NCI-H187 (cell line): ENCODE measurements at places on chromosomes 7 and 10.
A peak's percentile ranks its signal among the peaks of the same experiment; 100 is the strongest.

DNA sequence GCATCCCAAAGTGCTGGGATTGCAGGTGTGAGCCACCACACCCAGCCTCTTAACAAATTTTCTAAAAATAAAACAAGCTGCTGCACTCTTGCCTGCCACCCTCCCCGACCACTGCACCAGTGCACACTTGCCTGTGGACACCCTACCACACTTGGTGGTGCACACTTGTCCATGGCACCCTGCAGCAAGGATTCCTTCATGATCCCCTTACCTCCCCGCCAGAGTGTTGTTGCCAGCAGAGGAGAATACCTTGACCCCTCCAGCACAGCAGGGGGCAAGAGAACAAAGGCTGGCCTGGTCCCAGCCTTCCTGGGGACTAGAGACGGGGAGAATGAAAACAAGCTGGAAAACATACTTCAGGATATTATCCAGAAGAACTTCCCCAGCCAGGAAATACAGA lies 65.9 kb upstream of the KCND2 start:
- no peak for DNase-seq

- no peak for DNase-seq
Measured at GRCh38 chr7:140009735-140010134, 53.0 kb downstream of the PARP12 start.

DNA sequence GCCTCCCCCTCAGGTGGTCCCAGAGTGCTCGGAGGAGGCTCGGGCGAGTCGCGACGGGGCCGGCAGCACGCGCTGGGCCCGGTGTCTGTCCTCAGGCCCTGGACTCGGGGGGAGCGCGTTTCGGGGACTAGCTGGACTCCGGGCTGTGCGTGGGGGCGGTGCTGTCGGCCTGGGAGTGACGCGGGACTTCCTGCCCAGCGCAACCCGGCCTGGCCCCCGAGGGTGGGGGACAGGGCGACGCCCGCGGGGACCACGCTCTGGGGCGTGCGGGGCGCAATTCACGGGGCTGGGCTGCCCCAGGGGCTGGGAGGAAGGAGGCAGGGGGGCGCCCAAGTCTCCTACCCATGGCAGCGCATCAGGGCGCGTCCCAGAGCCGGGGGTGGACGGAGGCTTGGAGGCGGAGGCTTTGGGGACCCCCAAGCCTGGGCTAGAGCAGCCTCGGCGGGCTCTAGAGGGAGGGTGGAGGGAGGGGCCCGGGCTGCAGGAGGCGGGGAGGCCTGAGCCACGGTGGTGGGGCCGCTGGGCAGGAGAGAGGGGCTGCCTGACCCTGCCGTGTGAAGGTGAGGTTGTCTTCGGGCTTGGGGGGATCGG lies 2.3 kb upstream of the VENTX start:
- DNase-seq, result no peak

DNA sequence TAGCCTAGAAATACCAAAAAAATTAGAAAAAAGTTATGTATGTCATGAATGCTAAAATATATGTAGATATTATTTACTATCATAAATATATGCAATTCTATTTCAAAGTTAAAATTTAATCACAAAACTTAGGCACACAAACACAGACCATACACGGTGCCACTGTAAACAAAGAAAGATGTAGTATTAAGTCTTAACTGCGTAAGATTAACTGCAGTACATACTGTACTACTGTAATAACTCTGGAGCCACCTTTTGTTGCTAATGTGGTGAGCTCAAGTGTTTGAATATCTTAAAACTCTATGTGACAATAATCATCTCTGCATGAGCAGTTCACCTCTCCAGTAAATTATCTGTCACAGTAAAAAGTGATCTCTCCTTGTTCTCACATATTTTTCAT lies 23.6 kb downstream of the GDI2 start:
- DNase-seq, result no peak

- no peak for DNase-seq
Measured at GRCh38 chr7:27203964-27204594, 4.2 kb upstream of the HOXA13 start.

GRCh38 chr7:137992550-137993394 lies 9.1 kb downstream of the CREB3L2 start:
- DNase-seq, result no peak

- no peak for DNase-seq
Measured at GRCh38 chr10:88759366-88760101, at the start of gene LIPN. Gene LIPN (plus strand): TSS chr10:88760020. CDS start chr10:88761406, 1,386 bp downstream.

- DNase-seq, result no peak
Measured at GRCh38 chr10:28709001-28709710, 31.8 kb downstream of the BAMBI start.

- no peak for DNase-seq
Measured at GRCh38 chr7:158612546-158612945, 24.9 kb upstream of the PTPRN2 start.

DNA sequence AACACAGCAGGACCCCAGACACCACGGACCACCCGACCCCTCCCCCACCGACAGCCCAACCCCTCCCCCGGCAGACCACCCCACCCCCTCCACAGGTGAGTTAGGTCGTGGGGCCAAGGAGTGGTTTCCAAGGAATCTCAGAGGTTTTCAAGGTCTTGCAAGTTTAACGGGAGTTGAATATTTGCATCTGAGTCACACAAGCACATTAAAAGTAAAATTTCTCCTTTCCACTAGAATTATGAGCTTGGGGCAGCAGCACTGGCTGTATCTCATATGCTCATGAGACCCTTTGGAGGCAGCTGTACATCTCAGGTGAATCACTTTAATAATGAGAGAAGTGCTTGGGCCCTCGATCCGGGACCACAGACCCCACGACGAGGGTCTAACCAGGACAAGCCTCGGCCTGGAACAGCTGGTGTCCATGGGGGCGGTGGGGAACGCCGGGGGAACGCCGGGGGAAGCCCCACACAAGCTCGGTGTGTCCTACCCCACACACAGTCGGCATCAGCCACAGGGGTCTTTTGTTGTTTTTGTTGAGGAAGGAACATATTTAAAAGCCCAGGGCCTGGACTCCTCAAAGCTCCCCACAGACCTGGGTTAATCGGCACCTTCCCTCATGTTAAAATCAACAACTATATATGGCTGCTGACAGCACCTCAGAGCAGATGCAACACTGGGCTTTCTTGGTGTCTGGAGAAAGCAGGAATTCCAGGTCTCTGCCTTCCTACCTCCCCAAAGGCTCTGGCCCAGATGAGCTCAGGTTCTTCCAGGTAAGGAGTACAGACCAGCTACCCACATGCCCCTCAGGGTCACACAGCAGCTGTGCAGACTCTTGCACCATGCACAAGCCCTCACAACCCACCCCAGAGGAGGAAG lies 130.3 kb downstream of the DIP2C start:
- no peak for DNase-seq

GRCh38 chr10:71234004-71234894 lies 21.9 kb downstream of the UNC5B start:
- DNase-seq, result no peak

- no peak for DNase-seq
Measured at GRCh38 chr10:62047960-62048383, 146.5 kb downstream of the ARID5B start.

GRCh38 chr10:68871731-68872342 lies 29.3 kb upstream of the DDX50 start:
- peak; percentile 69 for DNase-seq

GRCh38 chr7:146366938-146367337 lies 250.3 kb downstream of the CNTNAP2 start:
- no peak for DNase-seq

- no peak for DNase-seq
Measured at GRCh38 chr10:84140036-84140379, 699 bp downstream of the GHITM start.

DNA sequence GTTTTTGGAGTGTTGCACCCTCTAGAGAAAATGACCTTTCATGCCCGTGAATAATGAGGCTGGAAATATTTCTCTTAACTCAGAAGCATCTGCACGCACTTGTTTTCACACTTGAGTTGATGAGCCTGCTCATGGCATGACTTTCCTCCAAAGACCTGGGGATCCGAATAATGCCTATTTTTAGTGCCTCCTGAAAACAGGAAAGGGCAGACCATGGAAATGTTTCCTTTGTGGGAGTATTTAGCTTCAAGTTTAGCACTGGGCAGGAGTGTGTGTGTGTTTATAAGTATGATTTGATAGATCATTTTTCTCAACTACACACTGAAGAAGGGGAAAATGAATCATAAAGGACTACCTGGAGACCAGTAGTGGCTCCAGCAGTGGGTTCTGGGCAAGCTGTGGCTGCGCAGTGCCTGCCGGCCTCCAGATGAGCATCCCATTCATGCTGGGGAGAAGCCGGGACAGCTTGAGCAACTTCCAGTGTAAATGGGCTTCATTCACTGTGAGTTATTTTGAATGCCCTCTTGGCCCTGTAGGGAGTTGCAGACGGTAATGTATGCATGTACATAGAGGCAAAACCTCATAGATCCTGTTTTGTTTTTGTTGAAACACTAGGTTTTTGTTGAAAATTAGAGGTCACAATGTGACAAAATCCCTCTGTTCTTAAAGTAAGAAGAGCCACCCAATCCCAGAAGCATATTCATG lies 117.8 kb upstream of the INSYN2A start:
- no peak for DNase-seq

- DNase-seq, result no peak
Measured at GRCh38 chr10:6738112-6738768, 158.2 kb upstream of the PRKCQ start.

GRCh38 chr10:50614444-50615137 lies 9.2 kb downstream of the SGMS1 start:
- DNase-seq, result no peak

- DNase-seq, result no peak
Measured at GRCh38 chr10:97243836-97244235, 48.6 kb downstream of the ARHGAP19 start.

DNA sequence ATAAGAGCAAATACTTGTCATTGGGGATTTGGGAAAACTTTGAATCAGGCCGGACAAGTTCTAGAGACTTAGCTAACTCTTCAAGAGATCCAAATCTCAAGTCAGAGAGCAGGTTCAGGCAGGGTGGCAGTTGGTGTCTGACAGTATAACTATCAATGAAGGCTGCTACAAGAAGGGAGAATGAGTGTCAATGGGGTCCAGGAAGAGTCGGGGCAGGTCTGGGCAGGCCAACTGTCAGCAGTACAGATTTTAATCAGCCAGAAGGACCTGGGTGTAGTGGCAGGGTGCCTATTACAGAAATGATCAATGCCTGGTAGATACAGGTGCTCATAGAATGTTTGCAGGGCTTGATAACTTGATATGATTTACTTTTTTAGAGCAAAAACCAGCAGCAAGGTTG lies 751.1 kb downstream of the GRM8 start:
- DNase-seq, result peak; percentile 11

GRCh38 chr7:30074422-30075030 lies 46.3 kb downstream of the PLEKHA8 start:
- no peak for DNase-seq

- DNase-seq, result no peak
Measured at GRCh38 chr10:89373916-89374711, 3.7 kb upstream of the IFIT1B start.

- no peak for DNase-seq
Measured at GRCh38 chr7:126361183-126361582, 891.6 kb downstream of the GRM8 start.

DNA sequence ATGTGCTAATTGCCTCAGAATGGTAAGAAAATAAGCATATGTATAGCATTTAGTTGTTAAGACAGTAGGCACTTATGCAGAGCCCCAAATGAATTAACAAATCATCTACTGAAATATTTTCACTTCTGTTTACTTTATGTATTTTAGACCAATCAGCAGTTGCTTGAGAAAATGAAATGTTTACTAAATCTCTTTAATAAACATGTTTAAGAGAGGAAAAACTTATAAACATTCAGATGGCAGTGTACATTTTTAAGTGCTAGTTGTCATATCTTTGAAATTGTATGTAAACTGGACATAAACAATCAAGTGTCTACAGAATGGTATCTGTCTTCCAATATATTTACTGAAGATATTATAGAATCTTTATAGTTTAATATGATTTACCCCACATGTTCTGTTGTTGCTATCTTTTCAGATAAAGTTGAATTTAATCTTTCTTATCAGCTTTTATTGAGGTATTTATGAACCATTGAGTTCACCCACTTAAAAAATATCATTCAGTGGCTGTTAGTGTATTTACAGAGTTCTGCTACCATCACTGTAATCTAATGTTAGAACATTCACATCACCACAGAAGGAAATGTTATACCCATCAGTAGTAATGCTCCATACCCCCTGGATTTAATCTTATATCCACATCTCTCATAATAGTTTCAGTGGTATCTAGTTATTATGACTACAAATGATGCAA lies 264.3 kb downstream of the ADK start:
- no peak for DNase-seq

GRCh38 chr10:86878983-86879713 lies 78.3 kb downstream of the MMRN2 start:
- no peak for DNase-seq

GRCh38 chr7:97187067-97187466 lies 69.6 kb downstream of the SDHAF3 start:
- no peak for DNase-seq

DNA sequence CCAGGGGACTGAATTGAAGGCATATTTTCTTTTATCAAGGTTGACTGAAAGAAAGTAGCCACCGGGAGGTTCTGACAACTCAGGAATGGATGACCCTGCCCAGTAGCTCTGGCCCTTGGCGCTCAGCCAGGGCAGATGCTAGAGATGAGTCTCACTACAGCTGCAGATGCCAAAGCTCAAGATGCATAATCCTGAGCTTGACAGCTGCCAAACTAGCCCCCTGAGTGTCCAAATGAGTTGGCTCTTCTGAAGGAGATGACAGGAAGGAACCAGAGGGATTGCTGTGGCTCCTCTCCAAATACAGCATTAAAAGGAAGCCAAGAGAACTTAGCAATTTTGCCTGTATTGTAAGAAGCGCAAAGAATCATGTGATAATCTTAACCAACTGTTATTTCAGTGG lies 78.4 kb downstream of the NXPH1 start:
- no peak for DNase-seq

GRCh38 chr10:123147635-123148413 lies at the start of gene HMX2:
Gene HMX2 (plus strand): TSS chr10:123148136. CDS start chr10:123148379, 243 bp downstream.
- no peak for DNase-seq

- DNase-seq, result no peak
Measured at GRCh38 chr7:87380905-87381304, 35.4 kb downstream of the CROT start.

GRCh38 chr10:100723770-100724530 lies 21.4 kb upstream of the PAX2 start:
- DNase-seq, result no peak

- DNase-seq, result no peak
Measured at GRCh38 chr7:155994279-155994811, 182.1 kb upstream of the SHH start.

GRCh38 chr10:131692686-131693334 lies 208.0 kb upstream of the PPP2R2D start:
- no peak for DNase-seq

- no peak for DNase-seq
Measured at GRCh38 chr7:149794661-149795060, 21.3 kb upstream of the ZNF467 start.

GRCh38 chr7:115805458-115805857 lies 225.1 kb downstream of the TFEC start:
- no peak for DNase-seq

DNA sequence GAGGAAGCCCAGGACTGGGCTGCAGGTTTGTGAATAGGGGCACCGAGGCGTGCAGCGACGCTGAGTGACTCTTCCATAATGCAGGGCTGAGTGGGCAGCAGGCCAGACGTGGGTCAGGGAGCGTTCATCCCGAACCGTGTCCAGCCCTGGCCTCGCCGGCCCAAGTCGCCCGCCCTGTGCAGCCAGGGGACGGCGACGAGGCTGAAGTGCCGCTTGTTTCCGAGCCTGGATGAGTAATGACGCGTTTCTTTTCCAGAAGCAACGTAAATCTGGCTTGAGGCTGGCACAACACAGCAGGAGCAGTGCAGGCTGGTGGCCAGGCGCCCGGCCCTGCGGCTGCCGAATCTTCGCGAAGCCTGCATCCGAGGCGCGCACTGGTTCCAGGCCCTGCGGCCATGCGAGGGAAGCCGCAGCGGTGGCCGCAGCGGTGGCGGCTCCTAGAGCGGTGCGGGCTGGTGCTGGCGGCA lies 74.0 kb upstream of the SEC61G start:
- no peak for DNase-seq
